ENCODE measurements at places on chromosomes 5 and 9. TPM values are rescaled to one million over a fixed set of nuclear protein-coding genes. Genes with fewer than 3 reads are reported as not detected.

DNA sequence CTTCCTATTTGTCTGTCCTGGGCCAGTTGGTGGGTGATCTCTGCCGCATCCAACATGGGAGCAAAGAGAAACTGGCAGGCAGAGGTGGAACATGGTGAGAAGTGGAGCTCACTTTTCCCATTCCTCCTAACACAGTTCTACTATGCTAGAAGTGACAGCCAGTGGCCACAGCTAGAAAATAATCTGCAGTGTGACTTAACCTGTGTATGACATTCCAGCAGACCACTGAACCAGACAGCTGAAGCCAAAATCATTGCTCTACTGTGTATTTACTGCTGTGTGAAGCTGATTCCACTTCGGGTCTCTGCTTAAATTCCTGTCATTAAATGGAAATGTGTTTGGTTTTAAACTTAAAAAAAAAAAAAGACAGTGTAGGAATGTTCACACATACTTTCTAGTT, 523.0 kb downstream of the MTRR start:
- DNase-seq, result peak; percentile 10

GRCh38 chr9:2132484-2133082, 117.4 kb downstream of the SMARCA2 start:
- no peak for DNase-seq

DNA sequence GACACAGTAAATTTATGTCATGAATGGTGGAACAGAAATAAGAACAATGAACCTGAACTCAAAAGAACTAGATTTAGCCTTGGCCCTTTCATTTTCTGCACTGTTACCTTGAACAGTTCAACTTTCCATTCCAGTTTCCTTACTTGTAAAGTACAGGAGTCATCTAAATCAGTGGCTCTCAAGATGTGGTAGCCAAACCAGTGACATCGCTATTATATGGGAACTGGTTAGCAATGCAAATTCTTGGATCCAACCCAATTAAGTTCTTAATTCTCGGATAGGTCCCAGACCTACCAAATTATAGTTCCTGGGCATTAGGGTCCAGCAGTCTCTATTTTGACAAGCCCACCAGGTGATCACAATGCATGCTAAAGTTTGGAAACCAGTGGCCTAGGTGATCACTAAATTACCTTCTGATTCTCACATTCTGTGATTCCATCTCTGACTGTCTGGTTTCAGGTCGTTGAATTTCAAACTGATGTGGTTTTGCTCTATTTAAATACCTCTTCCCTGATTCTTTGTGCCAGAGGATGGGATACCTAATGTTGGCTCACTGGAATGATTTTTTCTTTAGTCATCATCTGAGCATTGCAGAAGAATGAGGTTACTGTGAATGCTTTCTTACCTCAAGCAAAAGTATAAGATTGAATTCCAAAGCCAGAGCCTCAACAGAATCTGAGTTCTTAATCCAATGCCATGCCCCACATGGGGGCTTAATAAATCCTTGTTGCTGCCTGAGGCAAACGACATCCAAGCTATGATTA, 253.8 kb downstream of the ENC1 start:
- DNase-seq, result peak; percentile 62

- DNase-seq, result no peak
Observed at GRCh38 chr9:27784847-27785713, 211.8 kb upstream of the C9orf72 start.

DNA sequence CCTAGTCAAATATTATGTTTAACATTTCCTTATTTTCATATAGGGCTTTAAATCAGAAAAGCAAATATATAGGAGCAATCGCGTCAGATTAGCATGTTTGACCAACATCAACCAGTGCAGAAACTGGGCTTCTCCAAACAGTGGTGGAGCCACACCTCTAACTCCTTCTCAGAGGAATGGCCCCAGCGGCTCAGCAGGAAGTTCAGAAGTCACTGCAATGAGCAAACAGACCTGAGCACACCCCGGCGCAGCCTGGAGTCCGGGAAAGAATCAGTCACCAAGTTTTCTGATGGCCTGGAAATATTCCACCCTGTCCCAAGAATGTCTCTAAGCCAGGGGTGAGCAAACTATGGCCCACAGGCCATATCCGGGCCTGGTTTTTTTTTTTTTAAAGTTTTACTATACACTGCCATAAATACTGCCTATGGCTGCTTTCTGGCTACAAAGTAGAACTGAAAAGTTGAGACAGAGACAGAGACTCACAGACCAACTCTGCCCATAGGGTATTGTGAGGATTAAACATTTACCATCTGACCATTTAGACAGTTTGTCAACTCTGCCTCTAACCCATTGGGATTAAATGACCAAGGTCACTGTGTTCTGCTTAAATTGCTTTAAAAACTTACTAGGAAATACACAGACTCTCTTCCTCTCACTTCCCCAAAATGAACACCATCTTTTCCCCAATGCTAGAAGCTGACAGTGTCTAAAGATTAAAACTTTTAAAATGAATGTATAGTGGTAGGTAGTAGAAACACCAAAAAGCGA, 5.4 kb downstream of the GOLM1 start:
- peak; percentile 41 for DNase-seq

Gene PDE6A
- 0.07 TPM for total RNA-seq

DNA sequence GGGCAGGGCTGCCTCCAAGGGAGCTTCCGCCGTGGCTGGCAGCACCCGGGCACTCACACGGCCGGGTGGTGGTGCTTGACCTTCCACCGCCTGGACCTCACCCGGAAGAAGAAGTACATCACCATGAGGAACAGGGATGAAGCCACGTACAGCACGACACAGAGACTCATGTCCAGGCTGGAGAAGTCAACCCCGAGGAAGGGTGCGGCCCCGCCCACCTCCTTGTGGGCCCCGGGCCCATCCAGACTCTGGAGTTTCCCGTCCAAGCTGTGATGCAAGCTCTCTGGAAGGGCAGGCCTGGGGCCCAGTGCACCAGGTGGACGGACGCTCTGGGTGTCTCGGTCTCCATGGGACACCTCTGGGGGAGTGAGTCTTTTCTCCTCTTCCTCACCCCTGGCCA, 3.7 kb upstream of the LHX3 start:
- no peak for DNase-seq

GRCh38 chr9:83649515-83649914, 26.6 kb downstream of the IDNK start:
- DNase-seq, result no peak
